ENCODE measurements at places on chromosomes 1 and 21.

DNA sequence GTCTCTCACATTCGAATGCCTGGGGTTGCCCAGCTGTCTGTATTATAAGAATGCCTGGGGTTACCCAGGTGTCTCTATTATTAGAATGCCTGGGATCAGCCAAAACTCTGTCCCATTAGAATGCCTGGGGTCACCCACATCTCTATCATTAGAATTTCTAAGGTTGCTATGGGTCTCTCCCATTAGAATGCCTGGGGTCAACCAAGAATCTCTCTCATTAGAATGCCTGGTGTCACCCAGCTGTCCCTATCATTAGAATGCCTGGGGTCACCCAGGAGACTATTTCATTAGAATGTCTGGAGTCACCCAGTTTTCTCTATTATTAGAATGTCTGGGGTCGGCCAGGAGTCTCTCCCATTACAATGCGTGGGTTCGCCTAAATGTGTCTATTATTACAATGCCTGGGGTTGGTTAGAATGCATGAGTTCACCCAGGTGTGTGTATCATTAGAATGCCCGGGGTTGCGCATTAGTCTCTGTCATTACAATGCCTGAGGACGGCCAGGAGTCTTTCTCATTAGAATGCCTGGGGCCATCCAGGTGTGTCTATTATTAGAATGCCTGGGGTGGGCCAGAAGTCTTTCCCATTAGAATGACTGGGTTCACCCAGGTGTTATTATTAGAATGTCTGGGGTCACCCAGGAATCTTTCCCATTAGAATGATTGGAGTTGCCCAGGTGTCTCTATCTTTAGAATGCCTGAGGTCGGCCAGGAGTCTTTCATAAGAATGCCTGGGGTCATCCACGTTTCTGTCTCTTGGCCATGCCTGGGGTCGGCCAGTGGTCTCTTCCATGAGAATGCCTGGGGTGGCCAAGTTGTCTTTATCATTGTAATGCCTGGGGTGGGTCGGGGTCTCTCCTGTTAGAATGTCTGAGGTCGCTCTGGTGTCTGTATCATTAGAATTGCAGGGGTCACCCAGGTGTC is 59.6 kb downstream of the RNF187 start:
- DNase-seq = no peak

DNA sequence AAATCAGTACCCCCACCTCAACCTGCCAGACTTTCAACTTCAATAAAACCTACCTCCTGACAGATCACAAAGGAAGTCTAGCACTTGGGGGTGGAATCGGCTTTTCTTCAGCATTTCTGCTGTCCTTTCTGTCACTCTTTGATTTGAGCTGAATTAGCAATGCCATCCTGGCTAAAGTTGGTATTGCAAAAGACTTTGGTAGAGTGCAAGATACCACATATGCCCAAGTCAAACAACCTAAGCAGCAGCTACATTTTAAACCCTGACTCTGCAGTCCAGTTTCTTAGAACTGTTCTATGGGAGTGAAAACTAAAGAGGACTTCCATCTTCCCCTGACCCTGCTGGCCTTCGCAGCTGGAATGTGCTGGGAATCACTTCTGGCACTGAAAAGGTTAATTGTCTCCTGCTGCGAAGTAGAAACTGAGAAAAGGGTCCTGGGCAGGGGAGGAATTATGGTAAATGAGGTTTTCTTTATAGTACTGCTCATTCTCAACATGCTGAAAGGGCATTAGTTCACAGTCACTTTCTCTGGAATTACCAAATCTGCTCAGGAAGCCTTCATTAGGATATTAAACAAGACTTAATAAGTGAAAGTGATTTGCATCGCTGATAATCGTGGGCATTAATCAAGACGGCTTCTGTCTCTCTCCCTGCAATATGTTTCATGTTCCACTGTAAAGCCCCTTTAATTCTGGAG is 126.2 kb upstream of the SMYD2 start:
- no peak for DNase-seq

- no peak for DNase-seq
Measured at GRCh38 chr1:160149716-160150115, 1.7 kb upstream of the ATP1A4 start.

DNA sequence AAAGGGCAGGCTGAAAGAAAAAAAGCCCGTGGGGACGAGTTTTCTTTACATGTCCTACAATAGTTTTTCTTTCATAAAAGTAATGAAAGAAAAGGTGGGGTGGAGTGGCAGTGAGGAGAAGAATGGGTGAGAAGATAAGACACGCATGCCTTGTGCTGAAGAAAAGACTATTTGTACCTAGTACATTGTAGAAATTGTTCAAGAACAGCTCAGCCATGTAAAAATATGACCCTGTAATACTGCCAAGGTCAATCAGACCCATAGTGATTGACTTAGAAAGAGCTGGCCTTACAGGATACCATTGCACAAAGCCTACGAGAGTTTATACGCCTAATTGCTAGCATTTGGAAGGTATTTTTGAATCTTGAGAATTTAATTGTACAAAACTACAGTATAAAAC is 126.0 kb upstream of the NRIP1 start:
- no peak for DNase-seq

- no peak for DNase-seq
Measured at GRCh38 chr1:63843884-63844283, 70.1 kb downstream of the ROR1 start.

GRCh38 chr1:181310560-181310959 is 172.8 kb upstream of the CACNA1E start:
- DNase-seq = no peak

DNA sequence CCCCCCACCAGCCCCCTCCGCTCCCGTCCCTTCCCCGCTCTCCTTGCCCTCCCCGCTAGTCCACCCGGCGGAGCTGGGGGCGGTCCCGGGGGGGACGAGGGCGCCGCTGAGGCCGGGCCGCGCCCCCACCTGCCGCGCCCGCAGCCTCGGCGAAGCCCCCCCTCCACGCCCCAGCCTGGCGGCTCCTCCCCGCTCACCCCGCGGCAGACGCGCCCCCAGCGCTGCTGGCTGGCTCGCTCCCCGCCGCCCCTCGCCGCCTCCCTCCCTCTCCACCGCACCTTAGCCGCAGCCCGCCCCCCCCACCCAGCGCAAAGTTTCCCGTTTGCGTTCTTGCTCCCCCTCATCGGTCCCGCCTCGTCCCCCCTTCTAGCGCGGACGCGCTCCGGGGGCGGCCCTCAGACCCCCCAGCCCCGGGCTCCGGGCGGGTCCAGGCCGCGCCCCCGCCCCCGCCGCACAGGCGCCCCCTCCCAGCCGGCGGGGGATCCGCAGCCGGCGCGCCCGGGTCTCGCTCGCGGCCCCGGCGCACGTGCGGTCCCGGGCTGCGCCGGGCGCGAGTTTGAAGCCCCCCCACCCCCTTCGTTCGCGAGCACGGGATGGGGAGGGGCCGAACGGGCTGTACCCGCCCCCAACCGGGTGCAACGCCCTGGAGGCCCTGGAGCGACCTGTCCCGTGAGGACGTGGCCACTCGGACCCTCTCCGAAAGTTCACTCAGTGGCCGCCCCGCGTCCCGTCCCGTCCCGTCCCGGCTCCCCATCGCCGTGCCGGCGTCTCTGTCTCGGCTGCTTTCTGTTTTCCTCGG is 623 bp downstream of the PTPRF start:
- DNase-seq = no peak

DNA sequence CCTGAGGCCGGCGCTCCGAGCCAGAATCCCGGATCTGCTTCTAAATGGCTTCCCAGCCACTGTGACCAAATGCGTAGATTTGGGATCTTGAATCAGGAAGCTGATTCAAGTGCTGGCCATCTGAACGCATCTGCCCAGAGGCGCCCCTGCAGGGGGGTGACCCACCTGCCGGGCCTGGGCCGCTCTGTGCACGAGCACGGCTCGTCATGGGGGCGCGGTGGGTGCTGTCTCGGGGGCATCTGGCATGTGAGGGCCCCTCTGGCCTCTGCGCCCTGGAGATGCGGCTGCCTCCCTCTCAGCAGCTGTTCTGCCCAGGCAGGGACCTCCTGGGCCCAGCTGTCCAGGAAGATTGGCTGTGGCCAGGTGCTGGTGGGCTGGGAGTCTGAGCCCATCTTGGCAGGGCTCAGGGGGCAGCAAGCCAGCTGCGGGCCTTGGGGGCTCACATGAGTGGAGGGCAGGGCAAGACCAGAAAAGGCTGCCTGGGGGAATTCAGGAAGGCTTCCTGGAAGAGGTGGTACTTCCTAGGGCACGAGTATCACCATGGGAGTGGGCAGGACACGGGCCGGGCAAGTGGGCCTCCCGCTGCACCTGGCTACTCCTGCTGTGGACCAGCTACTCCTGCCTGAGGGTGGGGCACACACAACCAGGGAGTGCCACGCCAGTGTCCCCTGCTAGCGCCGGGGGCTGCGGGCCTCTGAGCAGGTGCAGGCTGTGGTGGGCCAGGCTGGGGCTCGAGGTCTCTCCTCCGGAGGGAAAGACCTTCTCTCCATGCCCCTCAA is 25.1 kb downstream of the PLCH2 start:
- no peak for DNase-seq

- DNase-seq = no peak
Measured at GRCh38 chr1:231952154-231952553, 325.6 kb downstream of the DISC1 start.

DNA sequence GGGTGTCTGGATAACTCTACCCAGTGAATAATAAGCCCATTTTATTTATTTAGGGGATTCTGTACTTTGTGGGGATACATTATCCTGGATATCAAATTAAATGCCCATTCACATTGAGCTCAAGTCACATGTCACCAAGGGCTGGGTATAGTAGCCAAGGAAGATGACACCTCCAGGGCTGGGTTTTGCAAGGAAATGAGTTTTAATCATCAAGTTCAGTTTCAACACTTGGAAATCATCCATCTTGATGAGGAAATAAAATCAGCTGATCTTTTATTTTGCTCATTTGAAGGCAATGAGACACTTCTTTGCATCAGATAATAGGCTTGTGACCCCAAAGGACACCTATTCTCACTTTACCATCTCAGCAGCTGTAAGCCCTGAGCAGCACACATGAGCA is 80.0 kb upstream of the TNR start:
- no peak for DNase-seq

DNA sequence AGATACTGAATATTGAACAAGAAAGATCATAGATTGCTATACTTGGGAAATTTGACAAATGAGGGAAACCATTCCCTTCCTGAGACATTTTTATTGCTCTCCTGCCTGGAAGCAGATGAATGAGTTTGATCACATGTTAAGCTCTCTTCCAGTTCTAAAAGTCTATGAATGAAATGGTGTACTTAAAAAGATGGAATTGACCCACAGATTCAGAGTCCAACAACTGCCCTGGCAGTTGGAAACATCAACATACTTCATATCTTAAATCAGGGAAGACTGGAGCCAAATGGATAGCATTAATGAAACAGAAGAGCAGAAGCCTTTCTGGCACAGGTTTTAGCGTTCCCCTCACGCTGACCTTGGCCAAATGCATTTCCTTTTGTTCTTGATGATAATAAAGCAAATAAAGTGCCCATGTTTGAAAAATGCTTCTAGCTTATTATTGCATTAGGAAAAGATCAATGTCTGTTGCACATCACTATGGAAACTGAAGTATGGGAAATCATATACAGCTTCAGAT is 142.6 kb downstream of the ESRRG start:
- no peak for DNase-seq

DNA sequence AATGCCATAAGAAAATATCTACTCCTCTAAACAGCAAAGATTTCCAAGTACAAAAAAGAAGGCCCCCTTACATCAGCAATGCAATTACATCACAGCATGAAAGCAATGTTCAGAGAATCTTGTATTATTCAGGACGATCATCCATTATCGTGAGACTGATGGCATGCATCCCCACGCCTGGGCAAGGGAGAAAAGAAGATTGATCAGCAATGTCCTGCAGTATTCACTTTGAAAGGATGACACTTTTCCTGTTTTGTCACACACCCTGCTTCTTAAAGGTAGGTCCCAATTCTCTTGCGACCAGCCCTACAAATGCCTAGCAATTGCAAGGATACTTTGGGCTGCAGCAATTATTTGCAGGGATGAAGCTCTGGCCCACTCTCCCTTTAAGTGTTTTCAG is 108.7 kb downstream of the TOMM20 start:
- no peak for DNase-seq

GRCh38 chr1:16926491-16927073 is 4.9 kb downstream of the CROCC start:
- DNase-seq = no peak

DNA sequence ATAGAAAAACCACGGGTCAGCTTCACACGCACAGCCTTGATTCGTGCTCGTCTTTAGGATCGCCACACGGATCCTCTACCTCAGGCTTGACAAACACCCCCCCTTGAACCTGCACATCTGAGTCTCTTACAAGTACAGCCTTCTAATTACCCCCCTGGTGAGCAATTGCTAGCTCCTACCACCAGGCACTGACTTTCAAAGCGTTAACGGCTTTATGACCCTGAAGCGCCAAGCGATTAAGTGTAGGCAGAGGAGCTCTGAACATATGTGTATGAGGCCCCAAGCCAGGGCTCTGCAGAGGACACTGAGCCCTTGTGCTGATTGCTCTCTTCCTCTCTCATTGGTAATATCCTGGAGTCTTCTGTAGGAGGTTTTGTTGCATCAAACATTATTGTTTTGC is 55.7 kb upstream of the EPHA8 start:
- DNase-seq = no peak

DNA sequence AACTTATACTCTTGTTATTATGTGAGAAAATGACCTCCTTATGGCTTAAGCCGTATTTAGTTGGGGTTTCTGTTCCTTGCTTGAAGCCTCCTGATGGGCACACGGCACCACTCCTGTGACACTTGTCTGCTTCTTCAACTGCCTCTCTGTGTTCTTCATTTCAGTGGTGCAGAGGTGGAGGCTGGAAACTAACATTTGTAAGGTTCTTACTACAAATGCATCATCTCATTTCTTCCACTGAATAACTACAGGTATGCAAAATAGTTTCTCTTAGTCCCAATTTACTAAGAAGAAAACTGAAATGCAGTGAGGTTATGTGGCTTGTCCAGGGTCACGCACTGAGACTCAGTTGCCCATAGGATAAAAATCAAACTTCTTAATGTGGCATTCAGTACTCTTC is 23.6 kb upstream of the ZNF362 start:
- DNase-seq = no peak

DNA sequence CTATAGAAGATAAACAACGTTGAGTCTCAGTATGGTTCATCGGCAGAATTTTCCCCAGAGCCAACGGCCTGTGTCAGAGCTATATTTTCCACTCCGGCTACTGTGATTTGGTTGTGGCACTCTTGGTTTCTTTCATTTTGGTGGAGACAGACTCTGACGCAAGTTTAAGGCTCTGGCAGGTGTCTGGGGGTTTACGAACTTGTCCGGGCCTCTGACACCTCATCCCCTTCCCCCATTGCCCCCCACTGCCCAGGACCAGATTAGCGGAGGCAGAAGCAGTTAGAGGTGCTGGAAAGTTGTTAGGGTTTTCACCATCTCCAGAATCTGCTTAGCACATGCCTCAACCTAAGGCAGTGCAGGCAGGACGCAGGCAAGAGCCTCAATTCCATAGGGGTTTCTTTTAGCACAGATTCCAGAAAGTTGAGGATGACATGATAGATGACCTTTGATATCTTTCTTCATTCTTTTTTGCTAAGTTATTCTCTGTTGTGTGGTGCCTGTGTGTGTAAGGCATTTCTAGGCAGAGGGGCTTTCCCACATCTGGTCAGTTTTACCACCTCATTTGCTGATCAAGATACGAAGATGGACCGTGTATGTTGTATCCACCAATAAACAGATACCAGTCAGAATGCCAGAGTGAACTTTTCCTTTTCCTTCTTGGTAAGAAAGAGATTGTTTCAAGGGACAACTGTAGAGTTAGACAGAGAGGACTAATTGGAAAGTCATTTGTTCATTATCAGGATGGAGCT is 18.4 kb upstream of the IL10 start:
- DNase-seq = no peak

GRCh38 chr1:202575918-202576653 is 134.2 kb downstream of the SYT2 start:
- no peak for DNase-seq

All from T-helper 9 cell (primary cell).